ENCODE measurements at places on chromosomes 1 and 21. TPM values are rescaled to one million over a fixed set of nuclear protein-coding genes. Genes with fewer than 3 reads are reported as not detected.
A peak's percentile ranks its signal among the peaks of the same experiment; 100 is the strongest.

DNA sequence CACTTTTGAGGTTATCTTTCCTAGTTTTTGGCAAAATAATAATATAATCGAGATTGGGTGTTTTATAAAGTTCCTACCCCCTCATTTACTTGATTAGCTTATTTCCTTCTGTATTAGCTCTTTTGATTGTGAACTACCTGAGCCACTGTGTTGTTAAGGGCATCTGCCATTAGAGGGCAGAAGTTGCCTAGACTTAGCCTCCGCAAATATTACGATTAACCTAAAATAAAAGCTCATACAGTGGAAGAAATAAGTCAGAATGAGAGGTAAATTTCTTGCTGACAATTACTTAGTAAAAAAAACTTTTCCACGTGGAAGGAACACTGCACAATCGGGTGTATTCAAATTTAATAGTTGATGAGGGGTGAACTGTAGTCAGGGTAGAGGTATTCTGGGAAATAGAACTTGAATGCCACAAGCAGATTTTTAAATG, 2.3 kb downstream of the H3-3A start:
- DNase-seq, result peak; percentile 34

- DNase-seq, result peak; percentile 35
Observed at GRCh38 chr1:40404670-40405462, 31.3 kb downstream of the SMAP2 start.

DNA sequence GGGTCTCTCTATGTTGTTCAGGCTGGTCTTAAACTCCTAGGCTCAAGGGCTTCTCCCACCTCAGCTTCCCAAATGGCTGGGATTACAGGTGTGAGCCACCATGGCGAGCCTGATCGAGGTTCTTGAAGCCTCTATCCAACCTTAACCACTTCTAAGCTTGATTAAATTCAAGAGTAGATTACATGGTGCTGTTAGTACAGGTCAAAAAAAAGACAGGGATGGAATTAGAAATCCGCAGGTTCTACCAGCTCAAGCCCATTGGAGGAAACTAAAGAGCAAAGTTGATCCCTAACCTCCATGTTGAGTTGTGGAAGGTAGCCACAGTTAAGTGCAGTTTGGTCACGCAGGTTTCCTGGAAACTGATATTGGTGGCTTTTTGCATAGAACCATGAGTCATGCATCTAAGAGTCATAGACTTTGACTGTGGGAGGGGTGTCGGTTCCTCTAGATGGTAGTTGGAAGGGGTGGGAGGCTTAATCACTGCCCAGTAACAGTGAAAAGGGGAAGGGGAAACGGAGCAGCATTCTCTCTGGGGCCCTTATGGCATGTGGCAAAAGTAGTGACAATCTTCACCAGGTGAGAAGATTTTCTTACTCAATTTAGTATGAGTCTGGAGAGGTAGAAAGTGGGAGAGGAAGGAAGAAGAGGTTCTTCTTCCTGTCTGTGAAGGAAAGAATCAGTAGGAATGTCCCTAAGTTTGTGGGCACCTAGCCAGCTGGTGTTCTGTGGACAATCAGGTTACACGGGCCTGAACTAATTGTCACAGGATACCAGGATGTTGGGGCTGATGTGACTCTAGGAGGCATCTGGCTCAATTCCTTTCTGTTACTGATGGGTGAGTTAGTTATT, 7.0 kb downstream of the CD53 start:
- DNase-seq, result no peak

GRCh38 chr1:91020967-91021685, 709 bp downstream of the ZNF644 start:
- DNase-seq, result peak; percentile 85

The EFHD2 gene
- total RNA-seq, result 27.2 TPM

DNA sequence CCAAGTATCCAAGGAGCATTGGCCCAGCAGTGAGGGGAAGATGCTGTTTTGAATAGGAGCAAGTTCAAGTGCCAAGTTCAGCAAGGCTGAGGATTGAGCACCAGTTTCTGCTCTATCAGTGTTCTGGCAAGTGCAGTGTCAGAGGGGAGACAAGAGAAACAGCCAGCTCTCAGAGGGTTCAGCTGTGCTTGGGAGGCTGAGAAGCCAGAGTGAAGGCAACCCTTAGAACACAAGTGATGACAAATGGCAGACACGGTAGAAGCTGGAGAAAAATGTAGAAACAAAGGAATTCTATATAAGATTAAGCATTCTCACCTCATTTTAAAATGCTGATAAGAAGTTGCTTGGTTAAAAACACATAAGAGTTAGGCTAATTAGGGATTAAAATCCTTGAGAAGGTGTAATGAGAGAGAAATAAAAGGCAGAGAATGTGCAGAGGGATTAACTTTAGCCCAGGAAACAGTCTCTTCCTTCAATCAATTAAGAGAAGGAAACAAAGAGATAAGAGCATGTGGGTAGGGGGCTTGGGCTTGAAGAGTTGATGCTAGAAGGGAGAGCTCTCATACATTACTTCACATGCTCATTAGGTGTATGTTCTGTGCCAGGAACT, 475.4 kb downstream of the AJAP1 start:
- DNase-seq, result no peak

DNA sequence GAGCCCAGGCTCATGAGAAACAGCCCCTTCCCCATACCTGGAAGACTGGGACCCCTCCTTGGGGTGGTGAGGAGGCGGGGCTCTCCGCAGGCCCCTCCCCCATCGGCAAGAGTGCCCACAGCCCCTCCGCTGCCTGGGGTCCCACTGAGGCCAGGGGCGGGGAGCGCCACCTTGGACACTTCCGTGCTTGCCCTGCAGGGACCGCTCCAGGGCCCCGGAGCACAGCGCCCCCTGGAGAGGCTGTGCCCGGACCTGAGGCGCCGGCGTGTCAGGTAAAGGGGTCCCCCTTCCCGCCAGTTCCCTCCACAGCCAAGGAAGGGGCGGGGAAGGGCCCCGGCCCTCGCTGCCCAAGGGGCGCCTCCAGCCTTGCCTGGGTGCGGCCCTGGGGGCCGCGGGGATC, 21.5 kb downstream of the INAVA start:
- no peak for DNase-seq

The MMP23B gene
- 40.7 TPM for total RNA-seq

The SLC1A7 gene
- total RNA-seq, result not detected

- DNase-seq, result peak; percentile 16
Observed at GRCh38 chr1:179808503-179808902, 65.4 kb downstream of the FAM163A start.

The AGTRAP gene
- total RNA-seq, result 38.7 TPM

DNA sequence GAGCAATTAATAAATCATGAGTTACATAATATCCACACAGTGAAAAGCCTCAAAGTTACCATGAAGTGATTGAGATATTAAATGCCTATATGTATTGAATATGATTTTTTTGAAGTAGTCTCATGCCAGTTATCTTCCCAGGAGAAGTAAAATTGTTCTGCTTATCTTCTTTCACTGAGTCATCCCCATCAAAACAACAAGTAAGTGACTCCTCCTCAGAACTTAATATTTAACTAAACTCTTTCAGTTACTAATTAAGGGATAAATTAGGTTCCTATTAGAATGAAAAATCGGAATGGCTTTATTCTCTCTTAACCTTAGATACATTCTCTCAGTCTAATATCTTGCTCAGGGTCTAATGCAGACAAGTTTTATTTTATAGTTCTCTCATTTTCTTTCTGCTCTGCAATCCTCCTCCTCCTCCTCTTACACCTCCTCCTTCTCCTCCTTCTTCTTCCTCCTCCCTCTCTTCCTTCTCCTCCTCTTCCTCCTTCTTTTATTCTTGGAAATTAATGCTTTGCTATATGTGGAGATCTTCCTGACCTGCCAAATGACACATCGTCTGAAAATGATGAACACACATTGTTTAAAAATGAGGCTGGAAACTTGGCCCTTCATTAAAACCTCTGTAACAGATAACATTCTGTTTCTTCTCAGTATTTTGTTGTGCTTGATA, 110.9 kb downstream of the RUNX1 start:
- DNase-seq, result peak; percentile 81

GRCh38 chr1:109497449-109498160, 3.7 kb downstream of the CYB561D1 start:
- DNase-seq, result no peak

GRCh38 chr1:46036894-46037839, 95.3 kb downstream of the PIK3R3 start:
- DNase-seq, result peak; percentile 46

DNA sequence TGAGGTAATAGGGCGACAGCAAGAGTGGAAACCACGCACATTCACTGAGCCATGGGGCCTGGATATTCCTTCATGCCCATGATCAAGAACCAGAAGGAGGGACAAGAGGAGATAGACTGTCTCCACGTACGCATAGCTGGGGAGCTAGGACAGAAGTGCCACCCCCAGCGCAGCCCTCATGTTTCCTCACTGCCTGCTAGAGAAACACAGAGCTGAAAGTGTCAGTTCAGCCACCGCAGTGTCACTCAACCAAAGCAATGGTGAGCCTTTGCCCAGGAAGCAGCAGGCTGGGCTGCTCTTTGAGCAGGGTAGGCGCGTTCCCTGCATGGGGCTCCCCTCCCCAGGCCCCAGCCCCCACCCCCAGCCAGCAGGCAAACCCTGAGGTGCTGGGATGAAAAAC, 68.5 kb downstream of the STUM start:
- no peak for DNase-seq

DNA sequence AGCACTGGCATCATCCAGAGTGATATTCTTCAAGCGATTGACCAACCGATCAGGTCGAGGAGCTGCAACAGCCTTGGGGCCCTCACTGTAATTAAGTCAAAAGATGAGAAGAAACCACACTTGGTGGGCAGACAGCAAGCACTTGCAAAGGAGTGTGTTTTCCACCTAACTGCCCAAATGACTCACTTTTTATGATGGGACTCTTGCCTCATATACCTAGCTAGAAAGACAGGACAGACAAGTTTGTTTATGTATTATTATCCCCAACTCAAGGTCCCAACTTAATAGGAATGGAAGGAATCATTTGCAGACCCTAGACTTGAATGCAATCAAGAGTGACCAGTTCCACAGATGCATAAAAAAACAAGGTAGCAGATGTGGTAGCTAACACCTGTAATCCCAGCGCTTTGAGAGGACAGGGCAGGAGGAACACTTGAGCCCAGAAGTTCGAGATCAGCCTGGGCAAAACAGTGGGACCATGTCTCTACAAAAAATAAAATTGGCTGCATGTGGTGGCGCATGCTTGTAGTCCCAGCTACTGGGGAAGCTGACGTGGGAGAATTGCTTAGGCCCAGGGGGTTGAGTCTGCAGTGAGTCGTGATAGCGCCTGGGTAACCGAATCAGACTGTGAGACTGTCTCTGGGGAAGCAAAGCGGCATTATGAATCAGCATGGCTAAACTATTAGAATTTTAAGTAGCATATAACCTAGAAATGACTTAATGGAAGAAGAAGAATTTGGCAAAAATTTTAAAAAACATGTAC, 2.3 kb upstream of the NRAS start:
- DNase-seq, result peak; percentile 26

DNA sequence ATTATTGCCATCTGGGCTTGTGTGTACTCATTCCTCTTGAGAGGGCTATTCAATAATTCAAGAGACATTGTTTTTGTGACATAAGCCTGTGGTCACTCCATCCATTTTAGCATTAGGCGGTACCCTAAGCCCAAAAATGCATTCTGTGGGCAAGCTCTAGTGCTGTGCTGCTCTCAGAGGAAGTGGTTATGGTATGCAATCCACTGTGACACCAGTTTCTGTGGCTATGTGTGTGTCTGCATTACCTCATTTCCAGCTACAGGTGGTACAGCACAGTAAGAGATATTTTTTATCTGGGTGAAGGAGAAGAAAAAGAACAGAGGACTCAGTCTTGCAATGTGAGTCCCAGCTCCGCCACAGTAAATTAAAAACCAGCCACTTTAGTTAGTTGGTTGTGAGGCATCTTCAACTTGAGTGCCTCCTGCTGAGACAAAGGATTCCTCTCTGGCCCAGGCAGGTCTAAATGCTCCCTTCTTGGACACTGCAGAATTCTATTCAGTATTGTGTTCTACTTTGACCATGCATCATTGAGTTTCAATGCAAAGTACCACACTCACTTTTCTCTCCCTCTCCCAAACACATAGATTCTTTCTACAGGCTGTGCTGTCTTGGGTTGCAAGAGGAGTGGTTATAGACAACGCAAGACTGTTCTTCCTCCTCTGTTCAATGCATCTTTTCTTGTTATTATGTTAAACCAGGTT, 777.8 kb upstream of the BRINP3 start:
- no peak for DNase-seq

- DNase-seq, result peak; percentile 84
Observed at GRCh38 chr1:234866007-234866866, 256.3 kb upstream of the IRF2BP2 start.

DNA sequence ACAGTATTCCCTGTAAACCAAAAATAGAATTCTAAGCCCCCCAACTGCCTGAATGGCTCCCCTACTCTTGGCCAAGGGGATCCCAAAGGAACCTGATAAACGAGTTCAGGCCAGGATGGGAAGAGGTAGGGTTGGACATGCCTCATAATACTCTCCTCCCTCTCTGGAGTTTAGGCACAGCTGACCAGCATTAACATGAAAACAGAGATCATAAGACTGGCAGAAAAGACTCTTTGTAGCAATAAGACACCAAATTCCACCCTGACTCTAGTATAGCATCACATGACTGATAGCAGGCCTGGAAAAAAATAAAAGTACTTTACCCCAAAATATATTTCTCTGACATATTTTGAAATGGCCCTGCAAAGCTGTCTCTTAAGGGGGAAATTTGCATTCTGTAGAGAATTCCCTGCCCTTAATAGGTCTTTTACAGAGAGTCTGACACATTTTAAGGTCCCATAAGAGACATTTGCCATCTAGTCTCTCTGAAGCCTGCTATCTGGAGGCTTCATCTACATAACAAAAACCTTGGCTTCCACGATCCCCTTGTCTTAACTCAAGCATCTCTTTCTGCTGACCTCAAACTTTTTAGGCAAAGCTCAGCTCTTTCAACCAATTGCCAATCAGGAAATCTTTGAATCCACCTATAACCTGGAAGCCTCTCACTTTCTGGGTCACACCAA, 55.9 kb downstream of the SIK1 start:
- DNase-seq, result no peak

DNA sequence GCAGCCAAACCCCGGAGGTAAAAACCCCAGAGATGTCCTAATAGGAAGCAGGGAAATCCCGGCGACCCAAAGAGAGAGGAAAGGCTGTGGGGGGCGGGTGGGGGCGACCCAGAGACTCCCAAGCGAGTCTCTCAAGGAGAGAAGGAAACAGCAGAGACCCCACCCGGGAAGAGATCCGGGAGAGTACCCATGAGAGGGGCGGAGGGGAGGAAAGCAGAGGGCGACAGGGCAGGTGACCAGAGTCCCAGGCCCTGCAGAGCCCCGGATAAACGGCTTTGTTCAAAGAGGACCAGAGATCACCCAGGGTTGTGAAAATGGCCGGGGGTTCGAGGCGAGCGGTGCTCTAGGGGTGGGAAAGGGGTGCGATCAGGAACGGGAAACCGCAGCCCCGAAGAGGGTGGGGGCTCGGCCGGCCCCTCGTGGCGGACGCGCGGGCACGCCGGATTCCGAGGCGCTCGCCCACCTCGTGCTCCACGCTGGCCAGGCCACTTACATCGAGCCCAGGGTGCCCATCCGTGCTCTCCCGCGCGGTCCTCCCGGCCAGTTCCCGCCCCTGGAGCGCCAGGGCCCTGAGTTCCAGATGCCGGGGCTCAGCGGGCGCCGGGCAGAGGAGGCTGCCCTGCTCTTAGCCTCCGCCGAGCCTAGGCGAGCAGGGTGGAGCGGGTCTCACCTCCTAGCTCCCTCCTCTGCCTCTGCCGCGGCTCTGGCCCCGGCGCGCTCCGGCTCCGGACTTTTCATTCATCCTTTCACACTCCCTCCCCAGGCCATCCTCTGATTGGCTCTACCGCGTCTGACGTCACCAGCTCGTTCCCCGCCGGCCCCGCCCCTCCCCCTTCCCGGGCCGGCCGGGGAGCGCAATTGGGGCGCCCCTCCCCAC, 52.3 kb downstream of the RHBG start:
- DNase-seq, result peak; percentile 22
